CD8-positive, alpha-beta T cell (primary cell): ENCODE measurements at places on chromosomes 16 and 17.

- DNase-seq: no peak
These were observed 1.1 kb downstream of the GPS2 start for GRCh38 chr17:7313890-7314718.

- no peak for DNase-seq
These were observed 52.5 kb upstream of the CLEC3A start for GRCh38 chr16:77969861-77970260.

GRCh38 chr16:4209666-4210065, 32.2 kb downstream of the SRL start:
- no peak for DNase-seq

DNA sequence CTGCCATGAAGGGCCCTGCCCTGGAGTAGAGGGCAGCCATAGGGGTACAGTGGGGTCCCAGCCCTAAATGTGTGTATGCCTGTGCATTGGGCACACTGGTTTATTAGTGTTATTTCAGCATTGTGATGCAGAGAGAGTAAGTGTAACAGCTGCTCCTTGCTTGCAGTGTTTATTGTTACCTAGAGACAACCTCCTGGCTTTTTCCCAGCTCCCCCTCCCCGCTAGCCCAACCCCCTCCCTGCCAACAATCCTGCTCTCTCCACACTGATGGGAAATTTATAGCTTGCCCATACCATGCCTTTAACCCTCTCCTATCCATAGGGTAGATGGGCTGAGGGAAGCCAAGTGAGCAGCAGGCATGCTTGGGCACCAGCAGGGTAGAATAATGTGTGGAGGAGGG, 51.3 kb downstream of the NEUROD2 start:
- no peak for DNase-seq

DNA sequence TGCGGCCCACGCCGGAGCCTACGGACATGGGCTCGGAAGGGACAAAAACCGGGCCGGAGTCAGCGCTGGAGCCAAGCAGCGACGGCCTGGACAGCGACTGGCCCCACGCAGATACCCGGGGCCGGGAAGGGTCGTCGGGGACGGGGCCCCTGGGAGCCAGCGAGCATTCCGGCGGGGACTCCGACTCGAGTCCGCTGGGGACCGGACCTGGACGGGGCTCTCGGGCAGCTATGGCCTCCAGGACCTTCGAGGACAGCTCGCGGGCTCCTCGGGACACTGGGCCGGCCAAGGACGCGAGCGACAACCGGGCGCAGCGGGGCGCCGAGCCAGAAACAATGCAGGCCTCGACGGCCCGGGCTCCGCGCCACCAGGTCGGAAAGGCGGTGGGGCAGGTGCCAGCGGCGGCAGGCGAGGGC, 1.0 kb downstream of the MYO15B start:
- DNase-seq: peak; percentile 14

GRCh38 chr17:81511554-81511803, 1.1 kb downstream of the ACTG1 start:
- no peak for DNase-seq

GRCh38 chr17:72411124-72411563, 290.3 kb downstream of the SOX9 start:
- DNase-seq: no peak

- DNase-seq: no peak
These were observed 364.1 kb downstream of the CPPED1 start for GRCh38 chr16:12439399-12440227.

DNA sequence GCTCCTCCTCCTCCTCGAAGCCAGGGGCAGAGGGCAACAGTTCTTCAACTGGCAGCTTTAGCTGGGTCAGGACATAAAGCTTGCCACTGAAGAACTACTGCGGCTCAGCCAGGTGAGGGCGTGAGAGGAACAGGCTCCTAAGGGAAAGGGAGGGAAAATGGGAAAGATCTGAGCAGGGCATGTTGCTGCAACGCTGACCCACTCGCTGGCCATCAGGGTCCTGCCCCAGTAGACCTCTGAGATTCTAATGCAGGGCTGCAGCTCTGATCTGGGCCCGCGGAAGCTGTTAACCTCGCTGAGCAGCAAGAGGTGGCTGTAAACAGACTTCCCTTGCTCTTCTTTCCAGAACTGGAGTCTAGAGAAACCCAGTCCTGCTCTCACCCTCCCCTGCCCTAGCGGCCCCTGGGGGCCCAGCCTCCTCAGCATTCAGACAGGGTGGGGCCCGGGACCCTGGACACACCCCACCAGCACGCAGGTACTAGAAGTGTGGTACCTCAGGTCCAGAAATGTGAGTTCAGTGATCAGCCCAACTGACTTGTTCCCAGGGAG, 3.8 kb upstream of the TLCD2 start:
- DNase-seq: no peak

- no peak for DNase-seq
These were observed 240.1 kb downstream of the FTO start for GRCh38 chr16:53944025-53944424.

DNA sequence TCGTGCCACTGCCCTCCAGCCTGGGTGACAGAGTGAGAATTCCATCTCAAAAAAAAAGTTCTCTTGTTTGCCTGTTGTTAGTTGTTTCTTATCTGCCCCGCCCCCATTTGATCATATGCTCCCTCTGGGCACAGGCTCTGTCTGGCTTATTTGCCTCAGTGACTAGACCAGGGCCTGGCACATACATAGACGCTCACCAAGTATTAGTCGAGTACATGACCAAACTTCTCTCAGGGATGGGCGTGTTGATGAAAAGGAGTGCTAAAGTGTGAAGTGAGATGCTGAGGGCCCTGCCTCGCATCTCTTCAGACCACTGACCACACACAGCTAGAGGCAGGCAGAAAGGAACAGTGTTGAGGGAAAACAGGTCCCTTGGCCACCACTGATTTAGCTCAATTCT, 3.3 kb upstream of the HELZ start:
- no peak for DNase-seq

- DNase-seq: peak; percentile 28
These were observed 2.0 kb downstream of the MAF start for GRCh38 chr16:79598348-79599181.

DNA sequence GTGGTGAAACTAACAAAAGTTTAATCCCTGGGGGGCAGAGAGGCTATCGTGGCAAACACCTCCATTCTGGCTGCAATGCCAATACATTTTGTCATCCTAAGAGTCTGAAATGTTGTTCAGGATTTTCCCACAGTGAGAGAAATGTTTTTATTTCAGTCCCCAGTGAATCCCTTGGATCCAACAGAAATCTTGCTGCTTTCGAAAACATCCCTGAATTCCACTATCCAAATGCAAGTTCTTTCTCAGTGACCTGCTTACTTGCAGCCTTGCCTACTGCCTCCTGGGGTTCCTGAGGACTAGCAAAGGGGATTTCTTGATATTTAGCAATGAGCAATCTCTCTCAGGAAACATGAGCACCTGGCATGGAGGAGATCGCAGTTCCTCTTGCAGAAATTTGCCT, 202.1 kb upstream of the IRX3 start:
- DNase-seq: no peak

GRCh38 chr16:2056077-2056476, 8.3 kb downstream of the TSC2 start:
- DNase-seq: no peak

- peak; percentile 47 for DNase-seq
These were observed 12.4 kb downstream of the MRPL58 start for GRCh38 chr17:75024686-75025397.

GRCh38 chr16:19329932-19330331, 44.4 kb downstream of the CLEC19A start:
- no peak for DNase-seq

DNA sequence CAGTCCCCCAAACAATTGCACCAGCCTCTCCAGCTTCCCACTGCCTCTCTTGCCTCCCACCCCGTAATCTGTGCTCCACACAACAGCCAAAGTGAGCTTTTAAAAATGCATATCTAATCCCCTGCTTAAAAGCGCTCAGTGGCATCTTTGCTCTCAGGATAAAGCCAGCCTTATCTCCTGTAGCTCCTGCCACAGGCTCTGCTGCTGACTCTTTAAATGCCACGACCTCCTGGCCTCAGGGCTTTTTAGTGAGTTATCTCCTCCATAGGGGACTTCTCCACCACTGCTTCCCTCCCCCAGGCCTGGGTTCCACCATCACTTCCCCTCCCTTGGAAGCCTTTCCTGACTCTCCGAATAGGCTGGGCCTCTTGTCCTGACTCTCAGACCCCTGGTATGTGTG, 98.6 kb downstream of the GNAO1 start:
- DNase-seq: no peak

DNA sequence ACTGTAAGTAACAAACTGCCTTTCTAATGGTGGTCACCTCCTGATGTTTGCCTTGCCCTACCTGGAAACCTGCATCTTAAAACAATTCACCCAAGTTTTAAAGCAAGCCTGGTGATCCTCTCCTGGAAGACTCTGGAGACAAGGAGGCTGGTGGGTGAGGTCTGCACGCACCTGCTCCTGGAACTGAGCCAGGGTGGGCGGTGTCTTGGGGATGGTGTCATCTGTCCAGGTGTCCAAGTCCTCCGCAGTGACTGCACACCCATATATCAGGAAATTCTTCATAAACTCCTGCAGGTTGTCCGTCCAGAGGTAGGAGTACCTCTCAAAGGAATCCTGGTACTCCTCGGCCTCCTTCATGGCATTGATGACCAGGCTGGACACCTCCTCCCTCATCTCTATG, 44.9 kb downstream of the DNAH17 start:
- DNase-seq: no peak

DNA sequence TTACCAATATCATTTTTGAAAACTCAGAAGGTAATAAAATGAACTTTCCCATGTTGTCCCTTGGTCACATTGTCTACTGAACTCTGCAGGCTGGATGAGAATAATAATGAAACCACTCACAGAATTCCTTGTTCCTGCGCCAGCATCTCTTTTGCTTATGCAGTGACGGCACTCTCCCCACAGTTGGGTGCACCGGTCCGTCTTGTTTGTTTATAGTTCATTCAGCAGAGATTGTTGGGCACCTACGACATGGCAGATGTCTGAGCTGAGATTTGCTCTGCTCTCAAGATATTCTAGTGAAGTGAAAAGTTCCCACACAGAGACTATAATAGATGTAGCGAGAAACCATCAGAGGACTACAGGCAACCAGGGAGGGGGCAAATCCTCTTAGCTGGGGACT, 375.7 kb upstream of the CDH11 start:
- no peak for DNase-seq

- DNase-seq: no peak
These were observed 26.0 kb upstream of the MPHOSPH6 start for GRCh38 chr16:82195917-82196494.

GRCh38 chr17:19322861-19323260, 39.7 kb downstream of the B9D1 start:
- no peak for DNase-seq

GRCh38 chr17:29565643-29566472, 979 bp downstream of the ABHD15 start:
- DNase-seq: peak; percentile 77

- DNase-seq: no peak
These were observed 21.2 kb downstream of the C1QTNF1 start for GRCh38 chr17:79045001-79045729.

DNA sequence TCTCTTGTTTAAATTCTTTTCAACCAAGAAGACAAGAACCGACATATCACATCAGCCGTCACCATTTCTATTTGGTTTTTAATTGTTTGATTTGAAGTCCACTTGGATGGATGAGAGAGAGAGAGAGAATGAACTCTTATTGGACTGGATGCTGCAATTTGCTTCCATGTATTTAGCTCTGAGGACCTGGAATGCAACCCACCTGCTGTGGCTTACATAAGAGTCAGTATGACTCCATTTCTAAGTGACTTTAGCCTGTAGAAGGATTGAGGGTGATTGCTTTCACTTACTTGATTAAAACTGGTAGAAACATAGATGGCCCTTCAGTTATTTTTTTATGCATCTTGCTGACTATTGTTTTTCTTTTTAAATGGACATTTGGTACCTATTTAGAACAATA, 296.1 kb downstream of the CNTNAP4 start:
- no peak for DNase-seq

GRCh38 chr17:58337600-58338453, 9.2 kb upstream of the TSPOAP1 start:
- peak; percentile 90 for DNase-seq

DNA sequence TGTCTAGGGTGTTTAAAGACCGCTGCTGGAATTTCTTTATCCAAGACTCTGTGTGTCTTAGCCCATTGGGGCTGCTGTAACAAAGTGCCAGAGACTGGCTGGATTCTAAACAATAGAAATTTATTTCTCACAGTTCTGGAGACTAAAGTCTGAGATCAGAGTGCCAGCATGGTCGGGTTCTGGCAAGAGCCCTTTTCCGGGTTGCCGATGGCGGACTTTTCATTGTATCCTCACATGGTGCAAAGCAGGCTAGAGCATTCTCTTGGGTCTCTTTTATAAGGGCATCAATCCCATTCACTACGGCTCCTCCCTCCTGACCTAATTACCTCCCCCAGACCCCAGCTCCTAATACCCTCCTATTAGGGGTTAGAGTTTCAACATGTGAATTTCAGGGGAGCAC, 9.5 kb downstream of the NLRC5 start:
- DNase-seq: no peak

- DNase-seq: no peak
These were observed 18.4 kb downstream of the CNTNAP1 start for GRCh38 chr17:42700586-42701289.

GRCh38 chr17:80774146-80774545, 217.5 kb upstream of the CHMP6 start:
- no peak for DNase-seq
